ENCODE measurements at places on chromosomes 11 and 22.

- no peak for DNase-seq
Measured at GRCh38 chr11:117790279-117790678, 6.7 kb downstream of the DSCAML1 start.

- DNase-seq: peak; percentile 88
Measured at GRCh38 chr22:45263463-45264269, 21.1 kb upstream of the UPK3A start.

GRCh38 chr22:26848244-26848920 lies 191.0 kb downstream of the MIAT start:
- no peak for DNase-seq

DNA sequence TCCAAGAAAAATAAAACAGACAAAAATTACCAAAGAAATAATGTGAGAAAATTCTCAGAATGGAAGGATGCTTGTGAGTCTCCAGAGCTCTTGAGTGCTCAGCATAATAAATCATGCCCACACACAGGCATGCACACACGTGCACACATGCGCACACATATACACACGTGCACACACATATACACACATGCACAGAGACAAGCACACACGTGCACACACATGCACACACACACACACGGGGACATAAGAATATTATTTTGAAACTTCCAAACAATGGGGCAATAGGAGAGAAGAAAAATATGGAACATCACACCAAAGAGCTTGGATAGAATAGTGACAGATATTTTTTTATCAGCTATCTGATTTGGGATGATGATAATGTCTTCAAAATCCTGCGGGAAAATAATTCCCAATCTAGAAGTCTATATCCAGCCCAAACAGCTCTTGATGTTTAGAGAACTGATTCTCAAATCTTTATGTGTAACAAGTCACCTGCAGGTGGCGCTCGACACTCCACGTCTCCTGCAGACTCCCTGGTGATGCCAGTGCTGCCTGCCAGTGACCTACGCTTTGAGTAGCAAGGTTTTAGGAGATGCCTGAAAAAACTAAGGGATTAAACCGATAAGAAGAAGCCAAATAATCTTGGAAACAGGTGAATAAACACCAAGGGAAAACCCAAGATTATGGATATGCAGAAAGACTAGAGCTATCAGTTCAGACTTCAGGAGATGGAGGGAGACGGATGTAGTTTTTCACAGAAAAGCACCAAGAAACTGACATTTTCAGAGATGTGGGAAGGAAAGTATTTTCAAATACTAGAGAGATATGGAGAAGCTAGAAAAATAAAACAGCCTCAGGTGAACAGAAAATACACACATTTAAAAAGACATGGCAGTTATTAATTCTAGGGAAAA lies 743.6 kb downstream of the ETS1 start:
- DNase-seq: peak; percentile 65

GRCh38 chr11:122229481-122230384 lies 113.7 kb upstream of the BLID start:
- peak; percentile 13 for DNase-seq

- no peak for DNase-seq
Measured at GRCh38 chr11:134142536-134142935, 73.7 kb downstream of the JAM3 start.

DNA sequence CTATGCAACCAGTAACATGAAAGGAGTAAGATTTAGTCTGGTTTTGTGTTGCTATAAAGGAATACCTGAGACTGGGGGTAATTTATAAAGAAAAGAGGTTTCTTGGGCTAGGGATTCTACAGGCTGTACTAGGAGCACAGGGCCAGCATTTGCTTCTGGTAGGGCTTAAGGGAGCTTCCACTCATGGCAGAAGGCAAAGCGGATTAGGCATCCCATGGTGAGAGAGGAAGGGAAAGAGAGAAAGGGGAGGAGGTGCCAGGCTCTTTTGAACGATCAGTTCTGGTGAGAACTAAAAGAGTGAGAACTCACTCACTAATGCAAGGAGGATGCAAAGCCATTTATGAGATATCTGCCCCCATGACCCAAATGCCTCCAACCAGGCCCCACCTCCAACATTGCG lies 283.2 kb downstream of the OPCML start:
- no peak for DNase-seq

GRCh38 chr11:2466869-2467694 lies 22.3 kb downstream of the KCNQ1 start:
- peak; percentile 26 for DNase-seq

- DNase-seq: no peak
Measured at GRCh38 chr22:22025320-22026156, 43.0 kb upstream of the TOP3B start.

GRCh38 chr22:29831958-29832357 lies 6.1 kb downstream of the ASCC2 start:
- DNase-seq: no peak

GRCh38 chr11:123129920-123130319 lies 65.1 kb downstream of the CLMP start:
- no peak for DNase-seq

Measured in inflammatory macrophage (primary cell).